Stimulated activated CD8-positive, alpha-beta memory T cell treated with anti-CD3 and anti-CD28 coated beads, Interleukin-4, amount 100 ng/mL, for 1 hour (primary cell): ENCODE measurements at places on chromosomes 13 and 19.

DNA sequence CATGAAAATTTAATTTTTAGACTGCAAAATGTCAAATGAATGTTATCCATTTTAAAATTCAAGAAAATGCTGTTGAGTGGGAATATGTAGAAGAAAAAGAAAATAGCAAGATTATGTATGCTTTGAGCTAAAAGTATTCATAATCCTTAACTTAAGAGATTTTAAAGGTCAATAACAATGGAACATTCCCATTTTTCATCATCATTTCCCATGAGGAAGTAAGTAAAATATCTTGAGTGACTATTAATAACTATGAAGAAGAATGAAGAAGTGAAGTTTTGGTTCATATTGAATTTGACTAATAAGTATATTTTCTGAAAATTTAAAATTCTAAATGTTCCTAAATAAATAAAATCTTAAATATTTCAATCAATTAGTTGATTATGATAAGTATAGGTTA is 273.4 kb downstream of the DACH1 start:
- DNase-seq = no peak

DNA sequence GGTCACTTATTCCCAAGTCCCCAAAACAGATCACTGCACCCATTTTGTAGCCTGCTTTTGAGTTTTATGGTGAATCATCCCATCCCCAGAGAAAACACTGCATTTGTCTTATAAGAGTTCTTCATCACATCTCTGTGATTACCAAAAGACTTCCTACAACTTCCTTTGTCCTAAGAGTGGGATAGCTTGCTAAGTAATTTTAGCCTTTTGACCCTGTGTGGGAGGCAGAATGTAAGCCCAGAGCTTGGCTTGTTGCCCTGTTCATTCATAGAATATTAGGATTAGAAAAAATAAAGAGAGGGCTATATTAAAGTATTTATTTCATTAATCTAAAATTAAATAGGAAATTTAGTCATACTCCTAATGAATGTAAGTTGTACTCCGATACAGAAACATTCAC is 213.3 kb downstream of the MZT1 start:
- no peak for DNase-seq

DNA sequence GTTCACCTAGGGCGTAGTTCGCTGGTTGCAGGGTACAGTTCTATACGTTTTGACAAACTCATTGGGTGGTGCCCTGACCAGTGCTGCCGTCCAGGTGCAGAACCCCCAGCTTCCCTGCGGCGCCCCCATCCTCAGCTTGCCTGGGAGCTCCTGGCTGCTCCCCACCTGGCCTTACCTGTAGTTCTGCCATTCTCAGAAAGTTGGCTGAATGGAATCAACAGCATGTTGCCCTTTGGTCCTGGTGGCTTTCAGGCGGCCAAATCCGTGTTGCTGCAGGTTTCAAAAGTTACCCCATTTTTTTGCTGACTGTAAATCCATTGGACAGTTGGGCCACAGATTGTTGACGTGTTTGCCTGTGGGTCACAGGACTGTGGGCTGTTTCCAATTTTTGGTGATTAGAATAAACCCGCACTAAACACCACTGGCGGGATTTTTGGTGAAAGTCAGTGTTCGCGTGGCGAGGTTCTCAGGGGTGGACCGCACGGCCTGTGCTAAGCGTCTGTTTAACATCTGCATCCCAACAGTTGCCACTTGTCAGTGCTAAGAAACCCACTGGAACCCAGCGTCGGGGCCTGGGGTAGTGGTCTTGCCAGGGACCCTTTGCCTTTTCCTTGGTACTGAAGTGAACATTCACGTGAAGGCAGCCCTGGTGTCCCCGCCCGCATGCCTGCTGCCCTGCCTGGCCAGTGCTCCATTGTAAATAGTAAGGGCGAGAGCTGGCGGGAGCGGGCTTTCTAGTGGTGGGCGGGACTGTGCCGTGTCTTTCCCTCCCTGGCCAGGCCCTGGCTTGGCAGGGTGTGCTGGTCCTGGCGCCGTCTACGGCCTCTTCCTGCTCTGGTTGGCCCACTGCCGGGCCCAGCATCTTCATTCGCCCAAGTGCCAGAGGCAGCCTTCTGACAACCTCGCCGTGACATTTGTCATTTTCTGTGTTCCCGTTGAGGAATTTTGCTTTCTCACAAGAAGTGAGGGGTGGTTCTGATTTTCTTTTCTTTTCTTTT is 3.3 kb downstream of the DOT1L start:
- DNase-seq = no peak

DNA sequence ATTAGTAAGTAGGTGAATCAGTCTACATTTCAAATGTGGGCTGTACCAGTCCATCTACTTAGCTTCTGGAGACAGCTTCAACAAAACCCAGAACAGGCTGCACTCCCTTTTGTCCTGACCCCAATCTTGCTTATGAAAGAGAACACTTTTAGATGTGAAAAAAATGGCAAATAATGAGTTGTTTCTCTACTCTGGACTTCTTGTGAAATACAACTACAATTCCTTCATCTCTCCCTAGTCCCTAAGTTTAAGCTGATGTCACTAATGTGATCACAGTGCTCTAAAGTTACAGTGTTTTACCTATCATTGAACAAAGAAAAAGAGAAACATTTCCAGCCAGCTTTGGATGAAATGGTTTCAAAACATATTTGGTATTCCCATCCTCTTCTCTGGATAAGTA is 183.9 kb downstream of the LHFPL6 start:
- no peak for DNase-seq

DNA sequence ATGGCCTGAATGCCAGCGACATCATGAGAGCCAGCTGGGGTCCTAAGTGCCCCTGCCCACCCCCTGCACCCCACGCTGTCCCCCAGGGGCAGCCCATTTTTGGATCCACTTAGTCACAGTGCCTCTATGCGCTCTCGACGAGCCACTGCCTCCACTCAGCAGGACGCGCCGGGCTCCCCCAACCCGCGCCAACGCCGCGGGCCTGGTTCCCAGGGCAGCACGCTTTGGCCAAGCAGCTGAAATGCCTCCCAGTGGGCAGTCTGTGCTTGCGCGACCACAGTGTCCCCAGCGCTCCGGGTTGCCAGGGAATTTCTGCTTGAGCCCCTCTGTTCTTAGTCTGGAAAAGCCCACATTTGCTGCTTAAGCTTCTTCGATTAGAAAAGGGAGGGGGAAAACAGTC is 39.4 kb downstream of the TMED1 start:
- no peak for DNase-seq

DNA sequence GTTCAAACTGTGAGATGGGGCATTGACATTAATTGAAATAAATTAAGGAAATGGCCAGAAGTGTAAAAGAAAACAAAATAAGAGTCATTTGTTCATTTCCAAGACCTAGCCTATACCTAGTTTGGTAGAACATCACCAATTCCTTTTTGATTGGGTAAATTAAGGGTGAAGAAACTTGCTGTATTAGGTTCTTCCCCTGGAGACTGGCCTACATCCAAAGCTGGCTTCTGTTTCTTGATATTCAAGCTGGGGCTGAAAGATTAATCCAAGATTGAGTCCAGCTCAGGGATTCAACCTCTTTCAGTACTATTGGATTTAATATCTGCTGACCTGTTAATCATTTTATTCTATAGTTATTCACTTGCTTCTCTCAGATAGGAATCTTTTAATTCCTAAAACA is 183.2 kb downstream of the GPC6 start:
- DNase-seq = no peak

DNA sequence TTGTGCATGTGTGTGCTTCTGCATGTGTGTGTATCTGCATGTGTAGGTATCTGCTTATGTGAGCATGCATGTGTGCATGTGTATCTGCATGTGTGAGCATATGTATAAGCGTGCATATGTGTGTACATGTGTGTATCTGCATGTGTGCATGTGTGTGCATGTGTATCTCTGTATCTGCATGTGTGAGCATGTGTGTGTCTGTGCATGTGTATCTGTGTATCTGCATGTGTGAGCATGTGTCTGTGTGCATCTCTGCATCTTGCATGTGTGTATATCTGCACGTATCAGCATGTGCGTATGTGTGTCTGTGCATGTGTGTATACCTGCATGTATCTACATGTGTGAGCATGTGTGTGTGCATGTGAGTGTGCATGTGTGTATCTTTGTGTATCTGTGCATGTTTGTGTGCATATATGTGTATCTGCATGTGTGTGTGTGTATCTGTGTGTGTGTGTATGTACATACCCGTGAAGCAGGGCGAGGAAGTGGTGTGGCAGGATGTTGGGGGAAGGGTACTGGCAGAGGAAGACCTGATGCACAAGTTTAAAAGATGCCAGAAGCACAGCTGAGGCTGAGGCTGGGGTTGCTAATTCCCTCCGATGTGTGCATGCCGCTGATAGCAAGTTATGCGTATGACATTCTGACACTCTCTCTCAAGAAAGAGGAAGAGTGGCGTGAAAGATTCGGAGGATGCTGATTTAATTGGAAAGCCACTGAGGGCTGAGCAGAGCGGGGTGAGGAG is 64.2 kb downstream of the TEX29 start:
- no peak for DNase-seq

- DNase-seq = no peak
Measured at GRCh38 chr19:15251749-15252397, 19.6 kb upstream of the EPHX3 start.

GRCh38 chr13:112737294-112737693 is 47.5 kb downstream of the ATP11A start:
- no peak for DNase-seq

- no peak for DNase-seq
Measured at GRCh38 chr13:89694451-89694850, 1653.0 kb upstream of the MIR17HG start.

DNA sequence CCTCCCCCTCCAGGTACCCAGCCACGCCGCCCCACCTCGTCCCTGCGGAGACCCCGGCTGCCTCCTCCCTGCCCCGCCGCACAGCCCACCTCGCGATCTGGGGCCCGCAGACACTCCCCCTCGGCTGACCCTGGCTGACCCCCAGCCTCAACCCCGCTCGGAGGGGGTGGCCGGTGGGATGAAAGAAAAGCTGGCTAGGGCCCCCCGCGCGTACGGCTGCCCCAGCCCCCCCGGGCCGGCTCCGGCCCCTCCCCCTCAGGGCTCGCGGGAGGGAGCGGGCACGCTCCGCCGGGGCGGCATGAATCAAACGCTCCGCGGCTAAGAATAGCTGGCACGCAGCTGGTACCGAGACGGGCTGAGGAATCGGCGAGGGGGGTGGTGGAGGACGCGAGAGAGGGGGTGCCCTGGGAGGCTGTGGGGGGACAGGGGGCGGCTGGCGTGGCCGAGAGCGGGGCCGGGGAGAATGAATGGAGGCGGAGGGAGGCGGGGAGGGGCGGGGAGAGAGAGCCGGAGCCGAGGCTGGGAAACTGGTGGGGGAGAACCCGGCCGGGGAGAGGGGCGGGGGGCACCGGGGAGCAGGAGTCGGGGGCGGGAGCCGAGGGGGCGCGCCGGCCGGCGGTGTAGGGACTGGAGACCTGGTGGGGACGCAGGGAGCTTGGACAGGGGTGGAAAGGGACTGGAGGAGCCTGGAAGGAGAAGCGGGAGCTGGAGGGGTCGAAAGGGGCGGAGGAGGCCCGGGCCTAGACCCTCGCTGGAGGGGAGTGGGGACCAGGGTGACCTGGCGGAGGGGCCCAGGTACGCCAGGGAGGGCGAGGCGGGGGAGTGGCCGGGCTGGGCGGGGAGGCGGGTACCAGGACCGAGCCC is 1.1 kb downstream of the SHANK1 start:
- no peak for DNase-seq

DNA sequence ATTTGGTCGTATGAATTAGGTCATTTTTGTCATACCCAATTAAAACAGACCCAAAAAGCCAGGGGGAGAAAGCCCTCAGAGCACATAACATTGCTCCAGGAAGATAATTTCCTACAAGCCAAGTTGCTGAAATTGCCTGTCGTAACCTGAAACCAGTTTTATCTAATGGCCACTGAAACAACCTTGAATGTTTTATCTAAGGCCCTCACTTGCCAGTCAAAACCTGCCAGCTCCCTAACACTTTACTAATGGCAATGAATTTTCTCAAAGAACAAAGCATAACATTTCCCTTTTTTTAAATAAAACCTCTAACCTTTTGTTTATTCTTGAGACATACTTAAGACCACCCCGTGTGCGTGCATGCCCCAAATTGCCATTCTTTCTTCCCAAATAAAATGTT is 496.2 kb upstream of the KLHL1 start:
- DNase-seq = no peak

DNA sequence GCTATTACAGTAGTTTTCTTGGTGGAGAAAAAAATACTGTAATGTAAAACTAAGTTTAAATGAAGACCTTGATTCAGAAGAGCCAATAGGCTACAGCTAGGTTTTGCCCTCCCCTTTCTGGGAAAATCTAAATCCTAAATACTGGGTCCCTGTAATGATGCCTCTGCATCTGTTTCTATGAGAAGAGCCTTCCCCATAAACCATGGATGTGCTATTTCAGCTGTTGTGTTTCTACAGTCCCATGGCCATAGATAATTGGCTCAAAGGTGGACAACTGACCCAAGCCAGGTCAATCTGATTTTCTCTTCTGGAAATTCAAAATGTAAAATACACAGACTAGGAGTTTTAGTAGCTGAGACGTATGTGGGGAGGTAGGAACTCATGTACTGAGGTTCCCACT is 101.9 kb downstream of the NDFIP2 start:
- DNase-seq = no peak

DNA sequence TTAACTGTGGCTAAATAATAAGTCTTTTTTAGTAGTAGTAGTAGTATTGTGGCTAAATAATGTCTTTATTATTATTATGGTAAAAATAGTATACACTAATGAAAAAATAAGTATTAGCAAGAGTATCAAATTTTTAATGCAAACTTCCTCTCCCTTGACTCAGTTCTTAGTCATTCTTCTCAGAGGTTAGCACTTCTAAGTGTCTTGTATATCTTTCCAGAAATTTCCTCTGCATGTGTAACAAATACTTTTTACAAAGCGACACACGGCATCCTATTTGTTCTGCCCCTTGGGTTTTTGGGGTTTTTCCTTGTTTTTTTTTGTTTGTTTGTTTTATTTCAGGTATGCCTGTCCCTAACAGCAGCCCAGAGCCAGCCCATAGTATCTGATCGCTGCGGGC is 20.9 kb downstream of the SIN3B start:
- no peak for DNase-seq

GRCh38 chr13:79973533-79973963 is 367.4 kb downstream of the SPRY2 start:
- no peak for DNase-seq

DNA sequence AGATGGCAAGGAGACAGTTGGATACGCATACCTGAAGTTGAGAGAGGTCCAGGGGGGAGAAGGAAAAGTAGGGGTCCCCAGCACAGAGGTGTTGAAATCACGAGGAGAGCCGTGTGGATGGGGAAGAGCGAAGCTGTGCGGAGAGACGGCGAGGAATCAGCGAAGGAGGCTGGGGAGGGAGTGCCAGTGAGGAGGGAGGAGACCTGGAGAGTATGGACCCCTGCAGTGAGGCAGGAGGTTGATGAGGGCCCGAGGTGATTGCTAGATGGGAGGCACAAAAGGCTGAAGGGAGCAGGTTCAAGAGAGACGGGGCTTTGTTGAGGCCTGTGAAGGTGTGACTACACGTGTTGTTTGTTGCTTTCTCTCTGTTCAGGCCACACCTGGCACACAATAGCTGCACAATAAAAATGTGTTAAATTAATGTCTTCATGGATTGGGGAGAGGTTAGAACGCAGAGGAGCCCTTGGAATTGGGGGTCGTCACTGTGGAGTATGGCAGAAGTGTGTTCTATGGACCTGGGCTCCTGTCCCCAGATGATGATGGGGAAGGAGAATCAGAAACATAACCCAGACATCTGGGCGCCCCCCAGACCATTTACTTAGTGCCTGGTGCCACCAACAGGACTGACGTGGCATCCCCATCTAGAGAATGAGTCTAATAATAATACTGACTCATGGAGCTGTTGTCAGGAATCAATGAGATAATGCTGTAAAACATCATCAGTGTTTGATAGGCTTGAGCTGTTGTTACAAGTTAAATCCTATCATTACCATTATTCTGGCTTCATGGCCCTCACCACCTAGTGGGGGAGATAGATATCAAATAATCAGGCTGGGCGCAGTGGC is 137.5 kb downstream of the SIPA1L3 start:
- DNase-seq = no peak
